ENCODE measurements at places on chromosomes 4 and X.

- no peak for DNase-seq
Observed at GRCh38 chr4:104693601-104694201, 199.0 kb upstream of the CXXC4 start.

- DNase-seq = no peak
Observed at GRCh38 chr4:16658183-16658582, 240.3 kb downstream of the LDB2 start.

DNA sequence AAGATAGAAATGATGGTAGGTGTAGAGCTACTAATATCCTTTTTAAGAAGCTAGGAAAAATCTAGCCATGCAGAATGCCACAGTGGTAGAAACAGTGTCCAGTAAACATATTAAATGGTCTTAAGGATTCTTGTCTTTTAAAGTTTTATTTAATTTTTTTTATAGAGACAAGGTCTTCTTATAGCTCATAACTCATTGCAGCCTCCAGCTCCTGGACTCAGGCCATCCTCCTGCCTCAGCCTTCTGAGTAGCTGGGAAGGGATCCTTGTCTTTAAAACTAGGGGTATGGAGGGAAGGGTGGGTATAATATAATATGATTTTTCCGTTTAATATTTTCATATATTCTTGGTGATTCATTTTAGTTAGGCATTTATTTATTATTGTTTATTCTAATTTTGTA is 3.8 kb downstream of the TMEM165 start:
- no peak for DNase-seq

GRCh38 chr4:60579335-60579734 is 620.8 kb upstream of the ADGRL3 start:
- DNase-seq = no peak

DNA sequence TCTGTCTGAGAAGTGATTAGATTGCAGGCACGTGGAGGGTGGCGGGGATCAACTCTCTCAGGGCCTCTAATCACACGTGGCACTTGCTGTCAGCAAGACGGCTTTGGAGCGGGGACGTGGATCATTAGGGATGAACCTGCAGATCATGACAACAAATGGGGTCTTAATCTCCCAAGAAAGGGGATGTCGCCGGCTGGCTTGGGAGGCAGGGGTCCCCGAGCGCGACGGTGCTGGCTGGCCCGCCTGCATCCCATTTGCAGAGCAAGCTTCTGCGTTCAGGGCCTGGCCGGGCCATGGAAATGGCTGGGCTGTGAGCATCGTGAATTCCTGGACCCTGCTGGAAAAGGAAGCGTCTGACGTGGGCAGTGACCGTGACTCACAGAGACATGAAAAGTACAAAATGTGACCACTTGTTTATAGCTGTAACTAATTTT is 85.1 kb upstream of the SHOX start:
- DNase-seq = no peak

DNA sequence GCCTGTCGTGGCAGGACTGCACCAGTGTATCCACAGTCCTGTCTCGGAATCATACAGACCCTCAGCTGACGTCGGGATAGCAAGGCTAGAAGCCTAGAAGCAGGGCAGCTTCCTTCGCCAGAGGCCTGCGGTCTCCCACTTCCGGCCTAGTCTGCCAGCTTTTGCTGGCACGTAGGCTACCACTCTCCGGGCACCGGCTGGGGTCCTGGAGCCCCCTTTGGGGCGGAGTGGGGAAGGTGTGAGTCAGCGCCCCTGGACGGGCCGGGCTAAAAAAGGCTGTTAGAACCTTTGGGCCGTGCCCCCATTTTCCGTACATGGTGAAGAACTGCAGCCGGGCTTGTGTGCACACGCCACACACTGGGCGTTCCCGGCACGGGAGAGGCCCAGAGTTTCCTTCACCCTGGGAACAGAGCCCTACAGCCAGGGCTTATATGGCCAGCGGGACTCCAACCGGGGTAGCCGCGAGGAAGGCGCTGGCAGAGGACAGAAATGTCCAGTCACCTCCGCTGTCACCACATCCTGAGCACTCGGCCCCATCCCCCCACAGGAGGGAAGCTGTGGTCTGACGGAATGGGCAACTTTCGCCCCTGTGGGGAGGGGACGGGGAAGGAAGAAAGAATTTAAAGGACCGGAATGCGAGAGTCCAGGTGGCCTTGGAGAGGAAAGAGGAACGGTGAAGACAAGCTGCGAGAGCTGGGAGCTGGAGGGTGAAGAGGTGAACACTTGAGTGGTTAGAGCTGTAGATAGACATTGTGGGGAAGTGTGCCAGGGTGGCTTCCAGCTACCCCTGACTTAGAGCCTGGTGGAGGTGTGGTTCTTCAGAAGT is 4.6 kb downstream of the MAGIX start:
- DNase-seq = peak; percentile 52

GRCh38 chrX:19683358-19683757 is 168.1 kb upstream of the MAP3K15 start:
- no peak for DNase-seq

- no peak for DNase-seq
Observed at GRCh38 chr4:65671372-65671771, 1.1 kb upstream of the EPHA5 start.

DNA sequence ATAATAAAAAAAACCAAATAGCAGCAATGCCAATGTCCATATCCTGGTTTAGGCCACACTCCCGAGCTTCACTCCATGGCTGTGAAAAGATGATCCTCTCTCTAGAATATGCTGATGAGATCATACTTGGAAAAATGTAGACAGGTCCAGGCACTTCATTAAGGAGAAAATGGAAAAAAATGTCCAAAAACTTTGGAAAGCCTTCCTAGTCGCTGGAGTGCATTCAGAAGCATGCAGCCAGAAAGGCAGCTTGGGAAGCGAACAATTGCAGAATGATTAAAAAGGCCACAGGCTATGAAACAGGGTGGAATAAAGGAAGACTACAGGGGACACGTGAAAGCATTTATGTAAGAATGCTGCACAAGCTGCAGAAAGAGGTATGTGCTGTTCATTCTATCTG is 165.6 kb upstream of the HCCS start:
- no peak for DNase-seq

DNA sequence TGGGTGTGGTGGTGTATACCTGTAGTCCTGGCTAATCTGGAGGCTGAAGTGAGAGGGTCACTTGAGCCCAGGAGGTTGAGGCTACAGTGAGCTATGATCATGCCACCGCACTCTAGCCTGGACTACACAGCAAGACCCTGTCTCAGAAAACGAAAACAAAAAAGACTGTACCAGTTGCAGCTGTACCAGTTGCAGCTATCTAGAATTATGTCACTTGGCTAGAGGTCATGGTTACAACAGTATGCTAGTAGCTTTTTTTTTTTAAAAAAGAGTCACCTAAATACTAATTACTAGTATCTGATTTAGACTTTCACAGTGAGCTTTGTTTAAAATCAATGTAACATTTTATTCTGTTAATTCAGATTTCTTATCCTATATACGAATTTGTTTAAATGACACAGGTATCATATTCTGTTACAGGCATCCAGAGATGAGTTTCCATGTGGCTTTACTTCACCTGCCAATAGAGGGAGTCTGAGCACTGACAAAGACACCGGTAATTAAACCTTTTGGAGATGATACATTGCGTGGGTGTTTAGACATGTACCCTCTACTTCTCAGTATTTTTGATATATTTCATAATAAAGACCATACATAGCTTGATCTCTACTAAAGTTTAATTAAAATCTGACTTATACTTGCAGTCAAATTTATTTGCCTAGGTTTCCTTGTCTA is 100.2 kb upstream of the IL13RA1 start:
- DNase-seq = no peak

GRCh38 chr4:159178151-159178546 is 75.3 kb downstream of the RAPGEF2 start:
- no peak for DNase-seq

DNA sequence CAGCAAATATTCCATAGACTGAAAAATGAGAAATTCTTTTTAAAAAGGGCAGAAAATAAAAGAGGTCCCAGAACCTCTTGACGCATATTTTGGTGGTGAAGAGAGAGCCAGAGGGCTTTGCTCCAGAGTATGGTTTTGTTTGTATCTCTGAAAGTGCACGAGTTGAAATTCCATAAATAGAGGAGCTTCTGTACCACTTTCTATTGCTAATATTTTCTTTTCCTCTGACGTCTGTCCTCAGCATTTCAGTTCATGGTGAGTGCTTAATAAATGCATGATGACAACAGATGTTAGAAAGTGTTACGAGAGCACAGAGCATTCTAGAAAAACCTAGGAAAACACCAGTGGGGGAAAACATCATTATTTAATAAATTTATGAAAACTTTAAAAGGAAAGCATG is 145.6 kb downstream of the AMELX start:
- DNase-seq = no peak

GRCh38 chr4:85807247-85807950 is 332.4 kb downstream of the ARHGAP24 start:
- no peak for DNase-seq

GRCh38 chr4:10183462-10183861 is 66.9 kb upstream of the WDR1 start:
- no peak for DNase-seq

DNA sequence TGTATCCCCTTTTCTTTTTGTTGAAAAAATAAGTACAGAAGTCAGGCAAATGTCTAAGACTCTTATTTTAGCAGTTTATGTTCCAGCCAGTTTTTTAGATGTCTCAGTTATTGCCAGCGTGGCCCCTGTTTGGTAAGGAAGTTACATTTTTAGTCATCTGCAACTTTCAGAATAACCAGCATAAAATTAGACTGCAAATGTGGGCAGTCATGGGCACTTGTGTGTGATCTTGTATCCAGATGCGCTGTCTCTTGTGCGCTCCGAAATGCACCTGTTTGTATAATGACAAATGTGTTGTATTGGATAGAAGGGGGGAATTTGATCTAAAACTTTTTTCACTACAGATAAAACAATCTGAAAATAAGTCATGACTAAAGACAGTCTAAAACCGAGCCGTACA is 44.3 kb upstream of the CLCN4 start:
- DNase-seq = no peak

GRCh38 chr4:11376571-11376970 is 52.1 kb downstream of the HS3ST1 start:
- DNase-seq = no peak

- no peak for DNase-seq
Observed at GRCh38 chr4:6044276-6044675, 26.0 kb upstream of the C4orf50 start.

DNA sequence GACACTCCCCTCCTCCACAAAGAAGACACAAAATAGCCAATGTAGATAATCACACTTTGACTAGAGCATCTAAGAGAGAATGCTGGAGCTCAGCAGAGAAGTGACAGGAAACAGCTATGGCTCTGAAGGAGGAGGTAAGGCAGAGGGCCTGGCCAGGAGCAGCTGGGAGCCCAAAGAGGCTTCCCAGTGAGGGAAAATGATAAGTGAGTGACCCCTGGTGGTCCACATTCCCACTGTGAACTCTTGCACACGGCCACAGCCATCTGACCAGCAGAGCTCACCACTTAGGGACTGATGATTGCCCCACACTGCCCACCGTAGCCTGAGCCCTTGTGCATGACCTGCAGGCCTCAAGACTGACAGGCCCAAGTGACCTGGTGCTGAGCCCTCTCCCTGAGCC is 162.7 kb upstream of the GALNTL6 start:
- DNase-seq = no peak

DNA sequence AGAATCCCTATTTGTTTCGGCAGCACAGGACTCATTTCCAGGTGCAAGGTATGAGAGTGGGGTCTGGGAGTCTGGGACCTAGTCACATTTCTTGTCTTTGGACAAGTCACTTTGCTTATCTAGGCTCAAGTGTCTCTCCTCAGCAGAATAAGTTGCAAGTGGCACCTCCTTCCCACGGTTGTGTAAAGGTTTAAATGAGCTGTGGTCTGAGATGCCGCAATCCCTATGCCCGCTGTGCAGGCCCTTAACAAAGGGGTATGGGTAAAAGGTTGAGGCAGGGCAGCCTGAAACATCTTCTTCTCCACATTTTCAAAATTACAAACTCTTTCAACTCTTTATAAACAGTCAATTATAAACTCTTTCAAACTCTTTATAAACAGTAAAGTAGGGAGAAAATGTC is 93.7 kb downstream of the RTL5 start:
- no peak for DNase-seq

DNA sequence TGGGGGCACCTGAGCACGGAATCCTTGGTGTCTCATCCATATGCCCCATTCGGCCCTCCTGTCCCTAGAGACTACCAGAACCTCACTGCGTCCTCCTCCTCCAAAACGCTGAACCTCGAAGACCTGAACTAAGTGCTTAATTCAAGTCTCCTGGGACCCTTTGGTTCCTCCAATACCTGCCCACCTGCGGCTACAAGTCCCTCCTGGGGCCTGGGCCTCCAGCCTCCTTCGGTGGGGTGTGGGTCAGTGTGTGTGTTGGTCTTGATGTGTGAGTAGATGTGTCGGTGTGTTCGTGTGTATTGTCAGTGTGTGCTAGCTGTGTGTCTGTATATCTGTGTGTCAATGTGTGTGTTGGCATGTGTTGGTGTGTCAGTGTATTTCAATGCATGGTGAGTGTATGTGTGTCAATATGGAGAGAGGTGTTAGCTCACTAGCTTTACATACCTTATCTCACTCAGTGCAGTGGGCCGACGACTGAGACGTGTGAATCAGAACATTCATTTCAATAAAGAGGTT is 2.6 kb upstream of the SEPTIN6 start:
- DNase-seq = no peak

DNA sequence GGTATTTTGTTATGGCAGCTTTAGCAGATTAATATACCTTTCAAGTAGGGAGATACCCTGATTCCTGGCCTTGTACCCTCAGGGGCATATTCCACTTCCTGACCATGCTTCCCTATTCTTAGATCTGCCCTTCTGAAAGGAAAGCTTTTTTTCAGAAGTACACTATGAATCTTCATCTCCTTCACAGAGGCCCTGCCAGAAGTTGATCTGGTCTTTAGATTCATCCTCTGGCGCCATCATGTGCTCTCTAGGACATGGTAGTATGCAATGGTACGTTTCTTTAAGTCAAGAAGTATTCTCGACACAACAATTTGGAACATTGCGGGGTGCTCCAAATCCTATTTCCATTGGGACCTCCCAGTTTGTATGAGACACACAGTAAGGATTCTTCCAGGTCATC is 39.6 kb upstream of the DIPK2B start:
- no peak for DNase-seq

DNA sequence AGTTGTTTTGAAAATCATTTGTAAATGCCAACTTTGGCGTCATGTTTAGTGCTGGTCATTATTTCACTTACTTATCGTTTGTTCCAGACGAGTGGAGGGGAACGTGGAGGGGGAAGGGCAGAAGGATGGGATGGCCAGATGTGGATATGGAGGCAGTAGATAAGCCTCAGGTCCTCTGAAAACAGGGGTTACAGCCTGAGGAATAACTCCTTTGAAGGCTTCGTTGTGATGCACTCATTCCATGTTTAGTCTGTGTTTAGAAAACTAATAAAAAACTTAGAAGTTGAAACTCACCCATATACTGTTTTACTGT is 1.1 kb downstream of the MOB1B start:
- DNase-seq = no peak

- no peak for DNase-seq
Observed at GRCh38 chrX:13732246-13733067, 2.0 kb downstream of the TRAPPC2 start.

GRCh38 chr4:173565281-173565680 is 35.3 kb upstream of the HAND2 start:
- no peak for DNase-seq
